ENCODE measurements at places on chromosomes 13 and 19.

DNA sequence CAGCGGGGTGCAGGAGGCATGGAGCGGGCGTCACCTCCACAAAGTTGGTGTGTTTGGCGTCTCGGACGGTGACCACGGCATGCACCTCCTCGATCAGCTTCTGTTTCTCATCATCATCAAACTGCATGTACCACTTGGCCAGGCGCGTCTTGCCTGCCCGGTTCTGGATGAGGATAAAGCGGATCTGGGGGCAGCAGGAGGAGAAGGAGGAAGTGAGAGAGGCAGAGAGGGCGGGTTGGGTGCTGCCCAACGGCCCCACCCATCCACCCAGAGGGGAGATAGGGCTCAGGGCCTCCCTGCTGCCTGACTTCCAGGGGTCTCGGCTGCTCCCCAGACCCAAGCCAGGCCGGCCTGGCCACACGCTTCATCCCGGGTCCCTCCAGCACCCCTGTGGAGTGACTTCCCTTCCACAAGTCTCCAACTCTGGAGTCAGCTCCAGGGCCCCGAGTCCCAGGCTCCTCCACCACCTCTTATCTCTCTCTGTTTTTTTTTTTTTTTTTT is 4.6 kb downstream of the AP2S1 start:
- DNase-seq = no peak

- DNase-seq = peak; percentile 10
Measured at GRCh38 chr19:44570984-44571684, 41.7 kb upstream of the CEACAM20 start.

DNA sequence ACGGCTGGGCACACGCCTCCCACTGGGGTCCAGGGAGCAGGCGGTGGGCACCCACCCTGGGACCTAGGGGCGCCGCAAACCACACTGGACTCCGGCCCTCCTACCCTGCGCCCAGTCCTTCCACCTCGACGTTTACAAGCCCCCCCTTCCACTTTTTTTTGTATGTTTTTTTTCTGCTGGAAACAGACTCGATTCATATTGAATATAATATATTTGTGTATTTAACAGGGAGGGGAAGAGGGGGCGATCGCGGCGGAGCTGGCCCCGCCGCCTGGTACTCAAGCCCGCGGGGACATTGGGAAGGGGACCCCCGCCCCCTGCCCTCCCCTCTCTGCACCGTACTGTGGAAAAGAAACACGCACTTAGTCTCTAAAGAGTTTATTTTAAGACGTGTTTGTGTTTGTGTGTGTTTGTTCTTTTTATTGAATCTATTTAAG is 1.6 kb downstream of the JUNB start:
- DNase-seq = no peak

GRCh38 chr13:113009743-113010509 is 40.9 kb downstream of the MCF2L start:
- no peak for DNase-seq

GRCh38 chr13:76330761-76331160 is 555.4 kb downstream of the KCTD12 start:
- no peak for DNase-seq

DNA sequence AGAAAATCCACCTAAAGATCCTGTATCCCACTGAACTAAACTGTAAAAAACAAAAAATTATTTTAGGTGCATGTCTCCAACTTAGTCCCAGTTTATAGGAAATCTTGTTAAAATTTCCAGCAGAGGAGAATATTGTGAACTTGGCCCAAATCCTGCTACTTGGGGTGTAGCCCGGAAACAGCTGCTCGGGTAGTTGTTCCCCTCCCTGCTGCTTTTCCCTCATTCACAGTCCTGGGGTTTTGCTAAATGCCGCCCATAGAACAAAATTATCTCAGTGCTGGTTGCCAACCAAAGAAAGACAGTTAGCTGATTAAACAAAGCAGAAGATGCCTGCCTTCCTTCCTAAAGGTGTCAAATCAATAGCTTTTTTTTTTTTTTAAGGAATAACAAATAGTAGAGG is 330.5 kb upstream of the KLF12 start:
- no peak for DNase-seq

All from activated CD4-positive, alpha-beta T cell treated with anti-CD3 and anti-CD28 coated beads, Interleukin-2, amount 50 U/mL, for 4 hours (primary cell).